ENCODE measurements at places on chromosomes 1 and 21. TPM values are rescaled to one million over a fixed set of nuclear protein-coding genes. Genes with fewer than 3 reads are reported as not detected.

The RAB3B gene
- total RNA-seq = 1.4 TPM

The PRAMEF15 gene
- not detected for total RNA-seq

The SLC37A1 gene
- total RNA-seq = 48.0 TPM

The DNAH14 gene
- 27.5 TPM for total RNA-seq

The ADAM30 gene
- not detected for total RNA-seq

The PADI6 gene
- not detected for total RNA-seq

The CLCA1 gene
- total RNA-seq = 0.18 TPM

The PRR9 gene
- total RNA-seq = not detected

The SPATC1L gene
- total RNA-seq = 12.3 TPM

The SHISA4 gene
- 11.6 TPM for total RNA-seq

The HSD3B1 gene
- total RNA-seq = 0.75 TPM

The HMGCS2 gene
- 305 TPM for total RNA-seq

The CD53 gene
- total RNA-seq = 20.9 TPM

The DIRAS3 gene
- total RNA-seq = 2.7 TPM

The UBE2Q1 gene
- 68.9 TPM for total RNA-seq

The APP gene
- 491 TPM for total RNA-seq

The PKN2 gene
- 95.4 TPM for total RNA-seq

The CFAP141 gene
- not detected for total RNA-seq

The GBP2 gene
- 70.6 TPM for total RNA-seq

The RGL1 gene
- 20.9 TPM for total RNA-seq

The KAZN gene
- total RNA-seq = 40.6 TPM

The ETNK2 gene
- total RNA-seq = 13.5 TPM

The MIGA1 gene
- 19.4 TPM for total RNA-seq

The ZNF670 gene
- total RNA-seq = 4.2 TPM

The SUSD4 gene
- 21.9 TPM for total RNA-seq

The A3GALT2 gene
- not detected for total RNA-seq

The NBPF20 gene
- total RNA-seq = 4.0 TPM

The KCNK2 gene
- 7.2 TPM for total RNA-seq

The CYP4Z1 gene
- 3.5 TPM for total RNA-seq

The PTPN14 gene
- 88.5 TPM for total RNA-seq

The WNT2B gene
- total RNA-seq = 5.6 TPM

The SLFNL1 gene
- 0.68 TPM for total RNA-seq

The LCA5L gene
- 3.0 TPM for total RNA-seq

The VTCN1 gene
- total RNA-seq = 43.7 TPM

The LDLRAD1 gene
- total RNA-seq = not detected

The CD1C gene
- not detected for total RNA-seq

The ECM1 gene
- 10.8 TPM for total RNA-seq

The MYBPHL gene
- not detected for total RNA-seq

The HMCN1 gene
- 4.7 TPM for total RNA-seq

The ANGPTL3 gene
- not detected for total RNA-seq

The CRYBG2 gene
- 25.2 TPM for total RNA-seq

The KRTAP20-3 gene
- total RNA-seq = not detected

The KIF21B gene
- 10.7 TPM for total RNA-seq

The SEMA6C gene
- 6.2 TPM for total RNA-seq

The TNFRSF1B gene
- total RNA-seq = 28.0 TPM

The PTGER3 gene
- 6.0 TPM for total RNA-seq

The MMP23B gene
- 16.6 TPM for total RNA-seq

The RPE65 gene
- not detected for total RNA-seq

The LHX8 gene
- total RNA-seq = 0.21 TPM

The DCST1 gene
- total RNA-seq = not detected

The S100A6 gene
- total RNA-seq = 1,381 TPM

The UMODL1 gene
- total RNA-seq = not detected

The TRABD2B gene
- 4.6 TPM for total RNA-seq

The TSACC gene
- total RNA-seq = 2.2 TPM

The OR2AK2 gene
- total RNA-seq = not detected

The FBLIM1 gene
- total RNA-seq = 81.8 TPM

The LAMC1 gene
- 111 TPM for total RNA-seq

The TESK2 gene
- total RNA-seq = 12.3 TPM

The PLCH2 gene
- total RNA-seq = 90.0 TPM

The RSPO1 gene
- total RNA-seq = 1.3 TPM
